ENCODE measurements at places on chromosomes 11 and 22.

- DNase-seq, result peak; percentile 6
These were observed 21.9 kb upstream of the QSER1 start for GRCh38 chr11:32870676-32871075.

DNA sequence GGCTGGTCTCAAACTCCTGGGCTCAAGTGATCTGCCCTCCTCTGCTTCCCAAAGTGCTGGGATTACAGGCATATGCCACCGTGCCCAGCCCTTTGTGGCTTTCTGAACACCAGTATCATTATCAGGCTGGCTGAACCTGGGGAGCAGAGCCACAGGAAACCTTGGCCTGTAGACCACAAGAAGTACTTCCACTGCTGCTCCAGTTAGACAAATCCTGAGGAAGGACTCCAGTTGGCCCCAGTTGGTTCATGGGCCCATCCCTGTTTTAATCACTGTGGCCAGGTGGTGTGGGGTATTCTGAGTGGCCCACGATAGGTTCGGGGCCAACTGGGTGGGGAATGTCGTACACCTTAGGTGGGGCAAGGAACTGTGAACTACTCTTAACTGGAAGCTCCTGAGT lies 5.5 kb upstream of the DUSP18 start:
- DNase-seq, result no peak

GRCh38 chr22:44402196-44403111 lies 89.7 kb upstream of the SHISAL1 start:
- DNase-seq, result no peak

GRCh38 chr11:93648158-93648557 lies 13.3 kb upstream of the CEP295 start:
- no peak for DNase-seq

DNA sequence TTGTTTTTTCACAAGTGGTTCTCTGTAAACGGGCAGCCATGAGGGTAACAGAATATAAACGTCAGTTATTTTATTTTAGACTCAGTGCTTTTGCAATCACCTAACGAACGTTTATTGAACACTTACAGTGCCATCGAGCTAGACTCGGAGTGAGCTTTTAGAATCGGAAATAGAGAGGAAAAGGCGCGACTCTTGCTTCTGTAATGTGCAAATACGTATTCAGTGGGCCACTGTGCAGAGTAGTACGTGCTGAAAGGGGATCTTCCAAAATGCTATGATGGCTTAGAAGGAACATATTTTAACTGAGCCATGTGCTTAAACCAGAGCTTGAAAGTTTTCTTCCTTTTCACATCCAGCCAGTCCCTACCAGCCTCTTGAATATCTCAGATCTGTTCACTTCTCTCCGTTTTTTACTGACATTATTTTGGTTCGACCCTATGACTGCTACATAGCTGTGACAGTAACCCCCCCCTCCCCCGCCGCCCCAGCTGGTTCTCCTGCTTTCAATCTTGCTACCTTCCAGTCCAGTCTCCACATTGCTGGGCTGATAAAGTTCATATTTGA lies 468 bp downstream of the DDIAS start:
- no peak for DNase-seq

DNA sequence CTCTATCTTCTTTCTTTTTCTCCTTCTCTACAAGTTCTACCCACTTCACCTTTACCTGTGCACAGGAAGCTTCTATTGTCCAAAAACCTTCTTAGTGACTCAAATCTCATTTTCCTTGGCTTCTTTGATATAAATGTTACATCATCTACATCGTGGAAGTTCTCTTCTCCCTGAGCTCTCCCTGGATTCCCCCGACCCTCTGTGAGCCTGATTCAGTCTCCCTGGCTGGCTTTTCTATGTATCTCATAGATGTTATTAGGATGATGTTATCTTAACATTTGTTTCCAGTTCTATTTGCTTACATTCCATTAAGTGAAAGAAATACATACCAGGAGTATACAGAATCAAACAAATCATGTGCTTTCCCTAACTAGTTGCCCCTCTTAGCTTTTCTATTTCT lies 235.8 kb upstream of the PITPNB start:
- DNase-seq, result no peak
